ENCODE measurements at places on chromosomes 2 and 18.
A peak's percentile ranks its signal among the peaks of the same experiment; 100 is the strongest.

DNA sequence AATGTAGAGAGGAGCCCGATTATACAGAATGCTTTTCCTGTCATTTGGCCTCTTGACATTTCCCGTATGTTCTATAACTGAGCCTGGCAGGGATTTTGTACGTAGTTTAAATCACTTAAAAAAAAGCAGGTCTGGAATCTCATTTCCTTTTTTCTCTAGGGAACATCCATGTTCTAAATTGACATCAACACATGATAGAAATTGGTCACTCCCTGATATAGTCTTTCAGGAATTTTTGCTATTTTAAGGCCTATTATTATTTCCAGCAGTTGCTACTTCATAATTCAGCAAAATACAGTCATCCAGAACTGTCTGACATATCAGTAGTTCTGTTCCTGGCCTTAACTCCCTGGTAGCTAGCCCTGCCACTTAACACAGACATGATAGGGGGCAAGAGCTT lies 565.7 kb upstream of the ZEB2 start:
- no peak for DNase-seq

DNA sequence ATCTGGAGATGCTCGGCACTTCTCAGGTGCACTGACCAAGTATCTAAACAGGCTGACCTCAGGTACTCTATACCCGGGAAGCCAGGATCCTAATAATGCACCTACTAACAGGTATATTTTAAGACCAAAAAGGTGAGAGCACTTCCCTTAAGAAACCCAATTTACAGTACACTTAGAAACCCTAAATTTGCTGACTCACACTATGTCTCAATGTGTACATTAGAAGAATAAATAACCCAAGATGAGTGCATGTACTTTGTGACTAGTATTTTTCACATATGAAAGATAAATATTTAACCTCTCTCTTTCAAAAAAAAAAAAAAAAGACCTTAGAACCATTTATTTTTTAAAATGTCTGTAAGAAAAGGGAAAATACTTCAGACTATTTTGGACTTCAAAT lies 118.8 kb downstream of the ZNF516 start:
- no peak for DNase-seq

- DNase-seq = no peak
Measured at GRCh38 chr2:111100765-111101162, 19.9 kb upstream of the BCL2L11 start.

DNA sequence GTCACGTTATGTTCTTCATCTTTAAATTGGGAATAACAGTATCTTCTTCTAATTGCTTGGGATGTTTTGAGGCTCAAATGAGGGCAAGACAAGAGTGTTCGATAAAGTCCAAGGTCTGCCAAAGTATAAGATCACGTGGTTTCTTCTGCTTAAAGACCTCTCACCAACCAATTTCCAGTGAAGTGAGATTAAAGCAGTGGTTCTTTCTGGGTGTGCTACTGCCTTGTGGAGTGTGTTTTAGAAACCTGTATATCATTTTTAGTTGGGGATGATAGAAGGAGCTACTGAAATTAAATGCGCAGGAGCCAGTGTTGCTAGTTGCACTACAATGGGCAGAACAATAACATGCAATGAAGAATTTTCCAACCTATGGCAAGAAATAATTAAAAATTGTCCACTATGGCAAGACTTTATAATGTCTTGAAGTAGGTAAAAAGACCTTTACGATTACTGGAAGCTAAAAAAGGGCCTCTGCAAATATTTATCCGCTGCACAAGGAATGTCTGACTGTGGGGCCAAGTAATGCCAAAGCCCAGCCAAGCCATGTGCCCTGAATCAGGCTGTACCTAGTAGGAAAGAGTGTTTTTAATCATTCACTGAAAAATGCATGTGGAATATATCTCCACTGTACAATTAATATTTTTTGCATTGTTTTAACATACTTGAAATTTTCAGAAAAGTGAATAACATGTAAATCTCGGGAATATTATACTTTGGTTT lies 244.5 kb upstream of the REG3G start:
- no peak for DNase-seq

DNA sequence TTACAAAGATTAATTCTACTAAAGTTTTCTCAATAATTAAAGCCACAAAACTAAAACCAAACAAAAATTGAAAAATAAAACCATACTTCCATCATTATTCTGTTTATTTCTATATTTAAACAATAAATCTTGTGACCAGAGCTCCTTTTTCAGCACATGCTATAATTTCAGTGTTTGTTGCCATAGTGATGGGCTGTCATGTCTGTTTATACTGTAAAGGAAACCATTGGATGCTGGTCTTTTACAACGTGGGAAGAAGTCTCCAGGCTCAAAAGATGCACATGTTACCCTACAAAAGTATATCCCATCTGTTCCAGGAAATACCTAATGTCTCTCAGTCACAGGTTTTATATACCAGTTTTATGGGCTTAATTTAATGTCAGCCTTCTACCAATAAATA lies 100.1 kb upstream of the MC2R start:
- no peak for DNase-seq

GRCh38 chr2:164545484-164545883 lies 75.8 kb downstream of the GRB14 start:
- no peak for DNase-seq

DNA sequence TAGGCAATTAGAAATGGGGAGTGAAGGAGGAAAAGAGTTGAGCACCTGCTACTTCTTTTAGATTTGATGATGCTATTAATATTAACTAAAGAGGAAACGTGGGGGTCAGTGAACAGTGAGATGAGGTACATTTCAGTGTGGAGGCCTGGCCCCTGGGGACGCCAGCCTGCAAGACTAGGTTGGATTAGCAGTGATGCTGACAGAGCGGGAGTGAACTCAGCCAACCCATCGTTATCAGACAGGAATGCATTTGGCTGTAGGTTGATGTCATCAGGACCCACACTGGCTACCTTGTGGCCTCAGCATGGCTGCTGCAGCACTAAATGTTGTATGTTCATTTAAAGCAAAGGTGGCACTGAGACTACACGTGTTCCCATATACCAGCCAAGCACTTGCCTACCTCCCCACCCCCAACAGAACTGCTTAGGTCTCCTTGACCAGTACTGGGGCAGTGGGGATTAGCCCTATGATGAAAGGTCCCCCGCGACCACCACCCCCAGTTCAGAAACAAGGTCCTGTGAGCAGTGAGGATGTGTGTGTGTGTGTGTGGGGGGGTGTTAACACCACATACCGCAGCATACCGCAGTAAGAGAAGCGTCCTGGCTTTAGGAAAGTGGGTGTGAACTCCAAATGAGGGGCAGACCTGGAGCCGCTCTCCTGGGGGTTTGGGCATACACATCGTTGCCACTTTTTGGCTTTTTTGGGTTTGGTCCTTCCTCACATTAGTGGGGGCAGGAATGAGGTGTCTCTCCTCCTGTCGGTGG lies 26.0 kb downstream of the DGKD start:
- no peak for DNase-seq

DNA sequence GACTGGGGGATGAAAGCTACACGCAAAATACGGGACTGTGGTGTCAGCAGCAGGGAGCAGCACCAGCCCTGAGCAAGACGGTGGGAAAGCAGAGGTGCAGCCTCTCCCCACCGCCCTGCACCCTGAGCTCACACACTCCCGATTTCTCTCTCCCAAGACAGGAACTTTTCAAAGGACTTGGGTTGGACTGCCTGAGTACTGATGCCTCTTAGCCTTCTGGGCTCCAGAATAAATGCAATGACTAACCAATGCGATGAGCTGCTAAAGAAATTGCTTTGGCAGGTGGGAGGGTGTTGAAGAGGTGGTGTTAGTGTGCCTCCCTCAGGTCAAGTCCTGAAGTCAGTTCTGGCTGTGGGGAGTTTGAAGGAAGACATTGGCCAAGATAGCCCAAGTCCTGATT lies 9.6 kb downstream of the TRIM54 start:
- DNase-seq = no peak

DNA sequence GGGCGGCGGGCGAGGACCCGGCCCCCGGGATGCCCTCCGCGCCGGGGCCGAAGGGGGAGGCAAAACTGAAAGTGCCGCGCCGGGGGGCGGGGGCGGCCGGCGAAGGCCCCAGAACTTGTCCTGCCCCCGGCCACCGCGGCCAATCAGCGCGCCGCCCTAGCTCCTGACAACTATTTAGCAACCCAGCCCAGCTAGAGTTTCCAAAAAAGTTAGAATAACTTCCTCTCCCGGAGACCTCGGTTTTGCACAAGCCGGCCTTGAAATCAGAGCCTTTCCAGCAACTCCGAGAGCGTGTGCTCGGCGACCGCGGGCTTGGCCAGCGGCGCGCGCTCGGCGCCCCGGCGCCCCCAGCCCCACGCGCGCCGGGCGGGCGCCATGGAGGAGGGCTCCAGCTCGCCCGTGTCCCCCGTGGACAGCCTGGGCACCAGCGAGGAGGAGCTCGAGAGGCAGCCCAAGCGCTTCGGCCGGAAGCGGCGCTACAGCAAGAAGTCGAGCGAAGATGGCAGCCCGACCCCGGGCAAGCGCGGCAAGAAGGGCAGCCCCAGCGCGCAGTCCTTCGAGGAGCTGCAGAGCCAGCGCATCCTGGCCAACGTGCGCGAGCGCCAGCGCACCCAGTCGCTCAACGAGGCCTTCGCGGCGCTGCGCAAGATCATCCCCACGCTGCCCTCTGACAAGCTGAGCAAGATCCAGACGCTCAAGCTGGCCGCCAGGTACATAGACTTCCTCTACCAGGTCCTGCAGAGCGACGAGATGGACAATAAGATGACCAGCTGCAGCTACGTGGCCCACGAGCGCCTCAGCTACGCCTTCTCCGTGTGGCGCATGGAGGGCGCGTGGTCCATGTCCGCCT lies at the start of gene TWIST2:
TWIST2 (plus strand) TSS at position 245 of the 850 bp plus-strand sequence; CDS start at position 376, 131 bp downstream.
- peak; percentile 75 for DNase-seq

DNA sequence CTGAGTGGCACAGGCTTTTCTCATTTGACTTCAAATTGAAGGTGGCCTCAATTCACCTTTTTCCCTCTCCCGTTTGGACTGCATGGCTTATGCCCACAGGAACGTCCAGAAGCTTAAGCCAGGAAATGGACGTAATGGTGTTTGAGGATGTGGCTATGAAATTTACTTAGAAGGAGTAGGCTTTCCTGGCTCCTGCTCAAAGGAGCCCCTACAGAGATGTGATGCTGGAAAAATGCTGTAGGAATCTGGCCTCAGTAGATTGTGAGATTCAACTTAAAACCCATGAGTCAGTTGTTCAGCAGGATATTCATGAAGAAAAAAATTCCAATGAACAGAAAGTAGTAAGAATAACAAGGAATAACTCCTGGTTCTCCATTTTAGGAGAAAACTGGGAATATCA lies 129.0 kb downstream of the ICOS start:
- DNase-seq = no peak

DNA sequence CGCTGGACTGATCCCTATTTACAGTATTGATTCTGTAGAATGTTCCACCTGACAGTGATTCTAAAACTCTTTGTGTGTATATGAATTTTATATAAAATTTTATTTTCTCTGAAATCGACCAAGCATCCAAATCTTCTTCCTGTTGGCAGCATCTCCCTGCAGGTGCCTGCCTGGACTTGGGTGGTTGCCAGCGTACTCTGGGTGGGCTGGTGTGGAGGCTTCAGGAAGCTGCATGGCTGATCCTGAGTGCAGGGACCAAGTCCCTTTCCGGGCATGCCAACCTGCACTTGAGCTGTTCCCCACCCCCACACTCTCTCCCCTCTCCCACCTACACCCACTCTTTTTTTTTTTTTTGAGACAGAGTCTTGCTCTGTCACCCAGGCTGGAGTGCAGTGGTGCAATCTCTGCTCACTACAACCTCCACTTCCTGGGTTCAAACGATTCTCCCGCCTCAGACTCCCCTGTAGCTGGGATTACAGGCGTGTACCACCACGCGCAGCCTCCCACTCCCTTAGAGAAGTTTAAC lies 53.2 kb upstream of the ALKAL2 start:
- no peak for DNase-seq

DNA sequence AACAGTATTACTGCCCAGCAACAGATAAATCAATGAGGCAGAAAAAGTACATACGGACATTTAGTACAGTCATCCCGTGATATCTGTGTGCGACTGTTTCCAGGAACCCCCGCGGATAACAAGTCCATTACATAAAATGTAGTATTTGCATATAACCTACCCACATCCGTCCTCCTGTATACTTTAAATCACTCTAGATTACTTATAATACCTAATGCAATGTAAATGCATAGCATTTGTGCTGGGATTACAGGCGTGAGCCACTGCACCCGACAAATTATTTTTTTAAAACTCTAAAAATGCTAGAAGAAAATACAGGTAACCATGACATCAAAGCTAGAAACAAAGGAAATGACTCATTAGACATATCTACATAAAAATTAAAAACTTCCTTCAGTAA lies 91.6 kb downstream of the FAM161A start:
- no peak for DNase-seq

- DNase-seq = no peak
Measured at GRCh38 chr2:12442476-12442847, 274.3 kb upstream of the TRIB2 start.

DNA sequence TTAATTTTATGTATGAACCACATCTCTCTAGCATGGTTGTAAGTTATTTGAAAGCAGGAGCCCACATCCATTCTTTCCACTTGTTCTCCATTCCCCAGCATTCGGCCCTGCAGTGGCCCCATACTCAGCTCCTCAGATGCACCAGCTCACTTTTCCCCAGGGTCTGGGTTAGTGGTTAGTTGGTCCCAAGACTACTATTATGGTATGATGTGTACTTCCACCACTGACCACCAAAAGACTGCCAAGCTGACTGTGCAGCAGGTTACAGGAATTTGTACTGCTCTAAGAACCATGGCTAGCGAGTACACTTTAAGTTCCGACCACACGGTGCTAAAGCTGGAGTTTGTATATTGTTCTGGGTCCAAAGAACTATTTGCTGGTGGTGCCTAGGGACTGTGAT lies 413.6 kb upstream of the TCF4 start:
- DNase-seq = no peak

- no peak for DNase-seq
Measured at GRCh38 chr2:169845016-169845415, 17.8 kb downstream of the UBR3 start.

GRCh38 chr18:48790869-48791635 lies 159.7 kb downstream of the SMAD7 start:
- DNase-seq = no peak

Measured in AG04450 (cell line).